Left renal pelvis (tissue), 4 donors: ENCODE measurements at places on chromosomes 12 and 14.

DNA sequence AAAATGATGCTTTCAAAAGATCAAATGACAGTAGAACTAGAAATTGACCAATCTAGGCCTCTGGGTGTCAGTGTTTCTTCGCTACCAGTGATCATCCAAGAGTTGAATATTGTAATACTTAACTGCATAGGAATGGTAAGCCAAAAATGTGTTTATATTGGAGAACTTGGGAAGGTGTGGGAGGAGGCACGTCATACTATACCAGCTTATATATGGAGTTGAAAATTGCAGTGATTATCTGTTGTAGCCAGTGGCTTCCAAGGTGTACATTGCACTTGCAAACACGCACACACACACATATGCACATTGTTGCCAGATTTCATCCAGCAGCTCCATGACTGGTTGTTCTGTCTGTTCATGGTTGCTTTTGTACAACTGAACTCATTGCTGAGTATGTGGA lies 36.1 kb downstream of the EID3 start:
- DNase-seq, result no peak

- no peak for DNase-seq
Measured at GRCh38 chr12:4938900-4939299, 29.2 kb downstream of the KCNA1 start.

- DNase-seq, result peak; percentile 83
Measured at GRCh38 chr12:123364532-123365024, at the start of gene SBNO1. SBNO1 (minus strand) TSS chr12:123364847; CDS start chr12:123350441, 14,406 bp downstream.

GRCh38 chr12:24020397-24021163 lies 71.1 kb upstream of the SOX5 start:
- DNase-seq, result no peak

DNA sequence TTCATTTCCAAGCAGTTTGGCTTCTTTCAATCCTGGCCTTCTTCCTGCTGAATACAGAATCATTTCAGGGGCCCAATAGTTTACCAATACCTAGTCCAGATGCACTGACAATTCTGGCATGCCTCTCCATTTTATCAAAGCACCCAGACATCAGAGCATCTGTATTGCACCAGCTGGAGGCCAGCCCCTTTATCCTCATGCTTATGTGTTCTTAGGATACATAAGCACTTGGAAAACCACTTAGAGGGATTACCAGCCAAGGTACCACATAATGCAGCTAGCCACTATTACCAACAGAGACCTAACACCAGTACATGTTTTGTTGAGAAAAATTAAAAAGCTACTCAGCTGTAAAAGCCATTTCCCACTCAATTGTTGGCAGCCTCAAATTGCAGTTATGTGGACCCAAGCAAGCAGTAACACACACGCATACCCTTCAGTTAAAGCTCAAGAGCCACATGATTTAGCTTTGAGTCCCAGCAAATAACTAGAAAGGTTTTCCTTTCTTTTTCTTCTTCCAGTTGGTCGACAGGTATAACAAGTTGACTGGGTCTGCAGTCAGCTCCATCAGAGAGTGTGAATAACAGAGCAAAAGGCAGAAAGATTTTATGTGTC lies 263.8 kb downstream of the DIO2 start:
- no peak for DNase-seq

GRCh38 chr14:100619396-100620254 lies 32.4 kb upstream of the BEGAIN start:
- DNase-seq, result no peak
